ENCODE measurements at places on chromosomes 2 and 18. TPM values are rescaled to one million over a fixed set of nuclear protein-coding genes. Genes with fewer than 3 reads are reported as not detected.

DNA sequence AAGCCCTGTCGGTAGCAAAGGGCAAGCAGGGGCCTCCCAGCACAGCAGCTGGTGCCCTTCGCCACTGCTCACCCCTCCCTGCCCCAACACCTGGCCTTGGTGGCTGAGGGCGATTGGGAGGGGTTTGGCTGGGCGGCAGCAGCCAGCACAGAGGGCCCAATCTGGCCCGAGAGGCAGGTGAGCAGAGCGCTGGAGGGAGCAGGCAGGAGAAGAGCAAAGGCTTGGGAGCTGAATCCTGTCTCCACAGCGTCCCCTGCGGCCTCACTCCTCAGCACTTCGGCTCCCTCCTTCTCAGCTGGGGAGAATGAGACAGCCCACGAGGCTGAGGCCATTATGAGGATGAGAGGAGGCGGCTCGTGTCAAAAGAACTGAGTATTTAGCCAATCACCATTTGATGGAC is 74.9 kb upstream of the TAF1B start:
- no peak for DNase-seq

The NEU2 gene
- not detected for total RNA-seq

GRCh38 chr2:146527166-146527565 is 1317.7 kb upstream of the ACVR2A start:
- DNase-seq, result no peak

DNA sequence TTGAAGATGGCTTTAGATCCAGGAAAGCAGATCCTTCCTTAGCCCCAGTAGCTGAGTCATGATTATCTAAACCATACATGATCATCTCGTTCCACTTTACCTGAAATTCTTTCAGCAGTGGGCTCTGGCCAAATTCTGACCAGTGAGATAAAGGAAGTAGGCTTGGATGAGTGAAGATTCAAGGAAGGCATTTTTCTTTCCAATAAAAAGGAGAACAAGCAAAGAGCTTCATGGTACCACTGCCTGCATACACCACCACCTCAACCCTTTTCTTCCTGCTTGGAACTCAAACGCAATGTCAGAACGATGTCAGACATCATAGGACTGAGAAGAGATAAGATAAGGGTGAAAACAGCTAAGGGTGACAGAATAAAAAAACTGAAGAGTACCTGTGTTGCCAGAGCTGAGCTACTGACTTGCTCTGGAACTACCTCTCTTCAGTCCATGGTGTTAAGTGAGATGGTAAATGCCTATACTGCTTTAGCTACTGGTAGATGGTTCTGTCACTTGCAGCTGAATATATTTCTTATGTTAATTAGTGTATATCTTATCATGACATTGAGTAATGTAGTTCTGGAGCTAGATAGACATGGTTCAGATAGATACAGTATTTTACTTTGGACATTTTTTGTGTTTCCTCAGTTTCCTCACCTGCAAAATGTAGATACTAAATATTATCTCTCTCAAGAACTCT is 58.7 kb upstream of the ACVR1 start:
- no peak for DNase-seq

The ALPG gene
- total RNA-seq, result not detected

The CACNB4 gene
- total RNA-seq, result 4.8 TPM

The DQX1 gene
- total RNA-seq, result 0.27 TPM

DNA sequence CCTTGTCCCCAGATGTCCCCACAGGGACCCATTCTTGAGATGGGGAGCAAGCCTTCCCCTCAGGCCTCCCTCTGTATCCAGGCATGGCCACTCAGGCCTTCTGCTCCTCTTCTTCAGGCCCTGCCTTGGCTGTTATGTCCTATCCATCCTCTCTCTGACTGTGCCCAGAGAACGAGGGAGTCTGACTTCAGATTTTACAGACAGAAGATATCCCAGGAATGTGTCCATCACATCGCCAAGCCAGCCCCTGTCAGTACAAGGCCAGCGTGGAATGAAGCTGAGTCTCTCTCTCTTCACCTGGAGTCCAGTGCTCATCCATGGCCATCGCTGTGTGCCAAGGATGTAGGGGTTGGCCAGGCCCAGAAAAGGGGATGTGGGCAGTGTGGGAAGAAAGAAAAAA is 57.6 kb downstream of the SDC1 start:
- no peak for DNase-seq

DNA sequence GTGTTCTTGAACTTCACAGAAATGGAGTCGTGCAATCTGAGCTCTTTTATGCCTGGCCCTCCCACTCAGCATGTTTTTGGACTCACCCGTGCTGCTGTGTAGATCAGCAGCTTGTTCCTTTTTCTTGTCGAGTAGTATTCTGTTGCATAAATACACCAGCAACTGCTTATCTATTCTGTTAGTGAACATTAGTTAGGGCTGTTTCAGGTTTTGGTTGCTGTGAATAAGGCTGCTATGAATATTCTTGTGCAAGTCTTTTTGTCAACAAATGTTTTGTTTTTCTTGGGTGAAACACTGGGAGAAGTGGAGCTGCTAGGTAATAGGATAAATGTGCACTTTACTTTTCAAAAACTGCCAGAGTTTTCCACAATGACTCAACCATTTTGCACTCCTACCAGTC is 15.3 kb upstream of the CIDEA start:
- DNase-seq, result peak; percentile 43

The ACTR2 gene
- total RNA-seq, result 127 TPM

GRCh38 chr2:235605312-235606003 is 111.6 kb downstream of the AGAP1 start:
- peak; percentile 97 for DNase-seq

- no peak for DNase-seq
These were observed 297.1 kb upstream of the CCDC68 start for GRCh38 chr18:55256226-55256928.

The LOXHD1 gene
- not detected for total RNA-seq

DNA sequence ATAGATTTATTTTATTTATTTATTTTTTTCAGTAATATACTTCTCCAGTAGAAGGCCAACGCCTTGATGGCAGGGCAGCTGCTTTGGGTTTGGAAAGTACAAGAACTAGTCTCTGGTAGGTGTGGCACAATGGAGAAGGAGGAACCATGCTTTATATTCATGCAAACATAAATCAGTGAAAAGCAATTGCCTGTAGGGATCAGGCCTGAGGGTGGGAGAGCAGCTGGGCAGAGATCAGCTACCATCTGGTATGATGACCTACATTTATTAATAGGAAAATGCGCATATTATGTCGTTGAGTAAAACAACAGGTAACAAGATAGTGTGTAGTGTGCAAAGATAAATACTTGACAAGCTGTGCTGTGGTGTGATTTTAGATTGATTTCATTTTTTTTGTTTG is 120.4 kb upstream of the TLK1 start:
- no peak for DNase-seq

The CNDP1 gene
- not detected for total RNA-seq

DNA sequence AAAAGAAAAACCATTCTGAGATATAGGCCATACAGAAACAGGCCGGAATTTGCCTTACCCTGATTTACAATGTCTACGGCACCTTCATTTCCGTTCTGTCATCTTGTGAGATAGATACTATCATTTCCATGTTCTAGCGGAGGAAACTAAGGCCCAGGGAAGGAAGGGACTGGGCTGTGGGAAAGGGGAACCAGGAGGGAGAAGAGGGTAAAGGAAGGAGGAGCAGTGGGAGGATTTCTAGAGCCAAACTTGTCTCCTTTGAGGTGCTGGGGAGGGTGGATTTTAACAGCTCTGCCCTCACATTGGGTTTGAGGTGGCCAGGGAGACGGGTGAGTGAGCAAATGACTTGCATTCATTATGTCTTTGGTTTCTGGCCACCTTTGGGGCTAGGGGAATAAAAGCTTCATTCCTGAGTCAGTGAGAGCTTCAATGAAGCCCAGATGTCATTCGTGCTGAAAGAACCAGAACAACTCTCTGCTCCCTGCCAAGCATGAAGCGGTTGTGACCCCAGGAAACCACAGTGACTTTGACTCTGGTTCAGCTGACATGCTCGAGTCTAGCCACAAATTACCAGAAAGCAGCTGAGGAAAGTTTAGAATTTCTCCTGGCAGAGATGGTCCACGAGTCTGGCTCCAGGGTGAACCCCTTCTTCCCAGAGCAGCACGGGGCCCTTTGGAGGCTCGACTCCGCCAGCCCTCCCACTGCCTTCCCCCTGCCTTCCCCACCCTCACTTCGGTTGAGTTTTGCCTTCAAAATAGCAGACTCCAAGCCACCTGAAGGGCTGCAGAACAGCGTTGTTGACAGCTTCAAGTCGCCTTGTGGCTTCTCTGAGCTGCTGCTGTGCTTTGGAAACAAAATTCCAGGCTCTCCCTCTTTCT is 3.8 kb downstream of the ACTG2 start:
- DNase-seq, result peak; percentile 91

The PDE11A gene
- not detected for total RNA-seq

DNA sequence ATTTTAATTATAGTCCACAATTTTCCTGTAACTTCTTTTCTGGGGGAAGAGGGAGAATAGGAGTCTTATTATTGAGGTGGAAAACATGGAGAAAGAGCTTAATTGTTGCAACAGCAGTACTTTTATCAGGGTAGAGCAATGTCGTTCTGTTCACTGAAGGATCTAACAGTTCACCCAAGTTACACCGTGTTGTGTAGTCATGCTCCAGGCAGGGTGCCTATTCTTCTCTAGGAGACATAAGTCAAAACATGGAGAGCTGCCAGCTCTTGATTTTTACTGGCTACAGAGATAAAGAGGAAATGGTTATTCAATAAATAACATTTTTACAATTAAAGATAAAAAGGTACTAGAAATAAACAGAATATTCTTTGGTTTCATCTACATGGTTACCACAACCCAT is 594.3 kb upstream of the NETO1 start:
- DNase-seq, result peak; percentile 95

Data from fibroblast of the aortic adventitia (primary cell).